ENCODE measurements at places on chromosomes 7 and 10.

DNA sequence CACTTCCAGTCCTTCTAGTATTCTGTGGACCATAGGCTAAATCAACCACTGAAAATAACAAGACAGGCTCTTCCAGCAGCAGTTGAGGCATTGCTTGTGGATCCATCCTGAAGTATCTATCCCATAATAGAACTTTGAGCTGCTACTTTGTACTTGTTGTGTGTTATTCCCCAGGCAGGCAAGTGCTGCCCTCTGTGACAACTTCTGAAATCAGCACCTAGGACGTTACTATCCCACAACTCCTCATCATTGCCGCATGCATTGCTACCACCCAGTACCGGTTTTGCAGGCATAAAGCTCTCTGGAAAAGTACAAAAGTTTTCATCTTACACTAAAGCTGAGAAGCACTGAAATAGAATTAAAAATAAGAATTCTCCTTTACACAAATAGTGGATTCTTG is 145.3 kb downstream of the HTR7 start:
- DNase-seq, result no peak

DNA sequence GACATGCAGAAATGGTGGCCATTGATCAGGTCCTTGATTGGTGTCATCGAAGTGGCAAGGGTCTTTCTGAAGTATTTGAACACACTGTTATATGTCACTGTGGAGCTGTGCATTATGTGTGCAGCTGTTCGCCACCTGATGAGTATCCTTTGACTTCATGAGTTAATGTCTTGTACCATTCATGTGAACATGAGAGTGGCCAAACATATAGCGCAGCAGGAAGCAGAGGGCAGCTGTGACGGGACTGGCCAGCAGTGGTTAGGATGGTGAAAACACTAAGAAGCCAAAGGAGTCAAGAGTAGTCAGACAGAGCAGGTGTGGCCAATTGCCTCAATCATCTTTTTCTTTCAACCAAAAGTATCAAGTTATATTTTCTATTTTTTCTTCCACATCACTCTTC is 167.4 kb downstream of the IMMP2L start:
- DNase-seq, result no peak

GRCh38 chr10:21314906-21315644 is 210.4 kb downstream of the SKIDA1 start:
- DNase-seq, result no peak

- DNase-seq, result no peak
These were observed 73.2 kb downstream of the RNF216 start for GRCh38 chr7:5708271-5708670.

DNA sequence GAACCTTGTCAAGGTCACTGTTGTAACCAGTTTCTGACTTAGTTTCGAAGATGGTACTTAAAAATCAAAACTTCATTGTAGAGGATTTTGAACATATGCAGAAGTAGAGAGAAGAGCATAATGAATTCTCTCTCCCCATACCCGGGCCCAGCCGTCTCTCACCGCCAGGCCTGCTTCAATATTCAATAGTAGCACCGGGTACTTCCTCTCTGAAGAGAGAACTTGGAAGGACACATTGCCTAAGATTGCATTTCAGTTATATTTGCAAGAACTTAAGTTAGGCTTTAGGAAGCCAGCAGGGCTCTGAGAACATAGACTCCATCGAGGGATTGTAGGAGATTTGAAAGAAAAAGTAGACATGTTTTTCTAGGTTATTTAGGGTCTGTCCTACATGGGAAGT is 19.1 kb downstream of the LMTK2 start:
- no peak for DNase-seq

DNA sequence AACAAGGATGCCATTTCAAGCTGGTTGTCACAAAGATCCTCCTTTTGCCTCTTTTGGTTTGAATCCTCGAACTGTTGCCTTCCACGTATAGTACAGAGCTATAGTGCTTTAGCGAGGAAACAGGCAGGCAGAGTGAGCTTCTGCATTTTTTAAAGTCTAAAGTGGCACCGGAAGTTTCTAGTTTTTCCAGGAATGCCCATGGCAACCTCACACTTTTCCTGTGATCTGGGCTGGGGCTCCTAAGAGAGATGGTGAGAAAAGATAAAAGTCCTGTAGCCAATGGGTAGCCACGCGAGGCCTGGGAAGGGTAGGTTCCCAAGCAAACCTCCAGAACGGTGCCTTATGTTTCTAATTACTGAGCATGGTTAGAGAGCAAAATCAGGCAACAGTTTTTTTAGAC is 76.7 kb downstream of the CALD1 start:
- DNase-seq, result no peak

- DNase-seq, result peak; percentile 59
These were observed 327.1 kb downstream of the FRMD4A start for GRCh38 chr10:14003517-14004184.

- no peak for DNase-seq
These were observed 4.6 kb upstream of the TSPAN15 start for GRCh38 chr10:69446650-69447151.

DNA sequence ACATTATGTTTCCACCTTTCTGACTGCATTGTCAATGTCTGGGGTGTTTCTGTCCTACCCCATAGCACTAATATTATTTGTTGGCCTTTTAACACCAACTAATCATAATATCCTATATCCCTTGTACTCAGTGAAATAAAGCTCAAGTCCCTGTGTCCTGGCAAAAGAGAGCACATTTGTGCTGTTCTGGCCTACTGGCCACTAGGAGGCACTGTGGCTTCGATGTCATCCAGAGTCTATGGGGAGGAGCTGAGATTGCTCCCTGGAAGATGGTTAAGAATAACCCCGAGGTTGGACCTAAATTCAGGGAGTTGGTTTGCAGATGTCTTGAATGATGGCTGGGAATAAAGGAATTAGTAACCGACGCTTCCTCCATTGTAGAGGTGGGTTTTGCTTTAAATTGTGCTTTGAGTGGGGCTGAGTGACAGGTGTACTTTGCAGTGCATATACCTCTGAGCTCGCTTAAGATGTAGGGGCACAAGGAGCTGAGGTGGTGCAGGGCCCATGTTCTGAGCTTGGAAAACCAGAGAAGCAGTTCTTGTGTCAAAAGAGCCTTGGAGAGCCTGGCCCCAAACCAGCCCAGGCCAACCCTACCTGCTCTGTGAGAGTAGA is 191.2 kb upstream of the PRSS1 start:
- peak; percentile 31 for DNase-seq

- DNase-seq, result no peak
These were observed 205.2 kb downstream of the PRPF18 start for GRCh38 chr10:13792006-13792405.

- DNase-seq, result no peak
These were observed 534 bp downstream of the FZD9 start for GRCh38 chr7:73433924-73434700.

- DNase-seq, result no peak
These were observed 308.8 kb upstream of the PHYHIPL start for GRCh38 chr10:58867683-58868082.

- peak; percentile 68 for DNase-seq
These were observed 871 bp downstream of the SPOCK2 start for GRCh38 chr10:72087392-72087968.

GRCh38 chr10:123150986-123151736 is 3.0 kb upstream of the BUB3 start:
- DNase-seq, result peak; percentile 50

- DNase-seq, result no peak
These were observed 13.9 kb upstream of the DNAJC1 start for GRCh38 chr10:22017283-22018020.

DNA sequence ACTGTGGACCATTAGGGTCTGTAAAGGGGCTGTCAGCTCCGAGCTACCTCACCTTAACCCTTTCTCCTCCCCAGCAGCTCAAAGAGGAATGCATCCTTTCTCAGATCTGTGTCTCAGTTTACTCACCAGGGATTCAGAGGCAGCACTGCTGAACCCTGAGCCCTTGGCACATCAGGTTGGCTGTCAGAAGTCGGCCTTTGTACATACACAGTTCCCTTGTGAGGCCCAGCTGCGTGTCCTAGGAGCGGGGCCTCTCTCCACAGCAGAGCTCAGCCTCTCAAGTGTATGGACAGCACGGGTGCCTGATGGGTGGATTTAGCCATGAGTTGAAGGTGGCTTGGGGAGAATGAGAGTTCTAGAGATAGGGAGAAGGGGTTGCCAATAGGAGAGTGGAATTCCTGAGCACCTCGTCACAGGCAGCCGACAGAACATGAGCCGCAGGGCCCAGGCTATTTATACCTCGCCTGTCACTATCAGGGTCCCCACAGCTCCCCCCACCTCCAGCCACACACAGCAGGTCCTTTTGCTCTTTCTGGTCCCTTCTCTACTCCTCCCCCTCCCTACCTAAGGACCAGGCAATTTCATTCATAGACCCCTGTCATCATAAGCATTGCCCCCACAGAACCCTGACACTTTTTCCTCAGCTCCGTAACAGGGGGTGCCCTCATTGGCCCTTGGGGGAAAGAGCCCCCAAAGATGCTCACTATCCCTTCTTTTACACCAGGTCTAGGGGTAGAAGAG is 2.1 kb upstream of the FLNC start:
- DNase-seq, result no peak

DNA sequence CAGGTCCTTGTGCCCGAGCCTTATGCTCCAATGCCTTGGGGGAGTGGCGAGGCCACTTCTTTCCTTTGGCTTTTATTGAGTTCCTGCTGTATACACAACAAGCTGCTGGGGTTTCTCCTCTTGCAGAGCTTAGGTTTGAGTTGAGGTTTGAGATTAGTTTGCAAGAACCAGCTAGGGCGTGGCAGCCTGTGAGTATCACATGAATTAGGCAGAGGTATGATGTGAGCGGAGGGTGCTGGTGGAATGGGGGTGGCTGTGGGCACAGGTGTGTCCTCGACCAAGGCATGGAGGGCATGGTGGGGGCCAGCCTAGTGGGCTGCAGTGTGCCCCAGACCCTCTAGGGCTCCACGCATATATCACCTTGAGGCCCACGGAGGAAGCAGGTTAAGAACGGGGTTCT is 123.3 kb downstream of the DOCK1 start:
- DNase-seq, result no peak

DNA sequence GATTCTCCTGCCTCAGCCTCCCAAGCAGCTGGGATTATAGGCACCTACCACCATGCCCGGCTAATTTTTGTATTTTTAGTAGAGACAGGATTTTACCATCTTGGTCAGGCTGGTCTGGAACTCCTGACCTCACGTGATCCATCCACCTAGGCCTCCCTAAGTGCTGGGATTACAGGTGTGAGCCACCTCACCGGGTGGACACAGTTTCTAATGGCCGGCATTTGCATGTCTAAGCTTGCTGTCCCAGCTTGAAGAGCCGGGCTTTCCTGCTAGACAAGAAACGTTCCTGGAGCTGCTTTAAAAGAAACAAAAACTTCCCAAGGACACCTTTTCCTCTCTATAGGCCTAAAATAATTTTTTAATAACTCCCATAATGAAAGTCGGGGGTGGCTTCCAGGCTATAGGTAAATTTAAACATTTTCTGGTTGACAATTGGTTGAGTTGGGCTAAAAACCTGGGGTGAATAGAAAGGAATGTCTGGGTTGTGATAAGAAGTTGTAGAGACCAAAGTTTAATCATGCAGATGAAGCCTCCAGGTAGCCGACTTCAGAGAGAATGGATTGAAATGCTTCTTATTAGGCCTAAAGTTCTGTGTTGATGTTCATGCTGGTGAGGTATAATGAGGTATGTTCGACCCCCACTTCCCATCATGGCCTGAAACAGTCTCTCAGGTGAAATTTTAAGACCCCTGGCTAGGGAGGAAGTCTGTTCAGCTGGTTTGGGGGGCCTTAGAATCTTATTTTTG is 8.8 kb downstream of the ACADSB start:
- DNase-seq, result no peak

DNA sequence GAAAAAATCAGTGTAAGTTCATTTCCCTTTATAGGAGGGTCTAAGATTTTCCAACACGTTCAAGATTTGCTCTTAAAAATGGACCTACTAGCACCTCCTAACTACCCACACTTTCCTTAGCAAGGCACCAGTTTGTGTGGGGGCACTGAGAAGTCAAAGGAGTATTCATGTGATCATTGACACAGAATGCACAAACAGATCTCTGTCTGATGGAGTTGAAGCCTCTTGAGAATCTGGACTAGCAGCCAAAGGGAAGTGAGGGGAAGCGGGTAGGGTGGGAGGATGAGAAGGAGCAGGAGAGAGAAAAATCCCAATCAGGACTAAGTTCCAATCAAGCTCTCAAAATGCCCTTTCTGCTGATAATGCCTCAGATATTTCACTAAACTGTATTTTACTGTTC is 4.1 kb downstream of the MMS19 start:
- no peak for DNase-seq

DNA sequence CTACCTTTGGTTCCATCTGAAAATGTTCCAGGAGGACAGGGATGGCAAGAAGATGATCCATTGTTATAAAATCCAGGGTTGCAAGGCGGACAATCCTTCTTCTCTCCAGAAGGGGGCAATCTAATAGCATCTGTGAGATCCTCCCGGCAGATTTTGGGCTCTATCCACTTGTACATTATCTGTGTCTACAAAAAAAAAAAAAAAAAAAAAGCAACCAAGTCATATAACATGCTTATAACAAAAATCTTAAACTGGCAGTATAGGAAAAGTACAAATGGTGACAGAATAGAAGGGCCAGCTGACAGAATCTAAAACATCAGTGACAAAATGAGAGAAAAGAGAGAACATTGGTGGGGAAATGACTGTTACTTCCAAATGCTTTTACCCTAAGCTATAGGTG is 132.7 kb downstream of the ELAPOR2 start:
- no peak for DNase-seq

DNA sequence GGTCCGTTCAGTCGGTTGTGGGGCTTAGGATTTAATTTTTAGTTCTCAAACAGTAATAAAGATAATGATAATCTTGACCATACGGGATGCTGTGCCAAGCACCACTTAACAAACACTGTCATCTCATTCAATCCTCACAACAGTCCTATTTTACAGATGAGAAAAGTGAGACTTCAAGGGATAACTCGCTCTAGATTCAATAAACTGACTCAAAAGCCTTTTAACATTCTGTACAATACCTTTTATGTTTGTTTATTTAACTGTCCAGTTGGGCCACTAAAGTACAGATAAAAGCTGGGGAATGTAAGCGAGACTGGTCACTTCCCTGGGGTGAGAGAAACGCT is 437 bp upstream of the CFAP69 start:
- no peak for DNase-seq

DNA sequence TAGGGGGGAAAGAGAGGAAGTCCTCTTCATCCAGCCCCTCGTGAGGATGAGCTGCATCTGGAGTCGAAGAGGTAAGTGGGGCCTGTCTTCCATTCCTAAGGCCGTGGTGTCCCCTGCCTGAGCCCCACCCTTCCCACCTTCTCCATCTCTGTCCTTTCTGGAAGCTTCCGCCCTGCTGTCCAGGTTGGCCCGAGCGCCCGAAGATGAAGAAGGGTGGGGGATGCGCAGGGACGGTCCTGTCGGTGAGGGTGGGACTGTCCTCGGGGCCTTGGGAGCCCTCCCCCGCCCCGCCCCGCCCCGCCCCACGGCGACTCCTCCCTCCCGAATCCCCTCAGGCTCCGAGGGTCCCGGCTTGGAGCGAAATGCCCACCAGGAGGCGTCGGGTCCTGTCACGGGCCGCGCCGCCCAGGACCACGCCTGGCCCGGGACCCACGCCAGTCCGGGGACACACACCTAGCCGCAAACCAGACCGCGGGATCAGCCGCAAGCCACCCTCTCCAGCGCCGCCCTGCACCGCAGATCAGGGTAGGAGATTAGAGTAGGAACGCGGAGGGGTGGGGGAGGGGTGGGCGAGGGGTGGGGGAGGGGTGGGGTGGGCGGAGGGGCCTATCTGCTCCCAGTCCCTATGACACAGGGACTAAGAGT is 15.3 kb downstream of the GPRIN2 start:
- DNase-seq, result no peak

All from CD4-positive, alpha-beta T cell (primary cell).